ENCODE measurements at places on chromosomes 5 and 9.
A peak's percentile ranks its signal among the peaks of the same experiment; 100 is the strongest.

- no peak for DNase-seq
These were observed 2022.1 kb upstream of the ACO1 start for GRCh38 chr9:30362373-30362772.

GRCh38 chr5:15106530-15107283, 235.1 kb upstream of the ANKH start:
- DNase-seq: no peak

GRCh38 chr9:849431-849830, 7.9 kb downstream of the DMRT1 start:
- DNase-seq: no peak

- DNase-seq: no peak
These were observed 330.6 kb downstream of the NR2F1-AS1 start for GRCh38 chr5:93250424-93250823.

DNA sequence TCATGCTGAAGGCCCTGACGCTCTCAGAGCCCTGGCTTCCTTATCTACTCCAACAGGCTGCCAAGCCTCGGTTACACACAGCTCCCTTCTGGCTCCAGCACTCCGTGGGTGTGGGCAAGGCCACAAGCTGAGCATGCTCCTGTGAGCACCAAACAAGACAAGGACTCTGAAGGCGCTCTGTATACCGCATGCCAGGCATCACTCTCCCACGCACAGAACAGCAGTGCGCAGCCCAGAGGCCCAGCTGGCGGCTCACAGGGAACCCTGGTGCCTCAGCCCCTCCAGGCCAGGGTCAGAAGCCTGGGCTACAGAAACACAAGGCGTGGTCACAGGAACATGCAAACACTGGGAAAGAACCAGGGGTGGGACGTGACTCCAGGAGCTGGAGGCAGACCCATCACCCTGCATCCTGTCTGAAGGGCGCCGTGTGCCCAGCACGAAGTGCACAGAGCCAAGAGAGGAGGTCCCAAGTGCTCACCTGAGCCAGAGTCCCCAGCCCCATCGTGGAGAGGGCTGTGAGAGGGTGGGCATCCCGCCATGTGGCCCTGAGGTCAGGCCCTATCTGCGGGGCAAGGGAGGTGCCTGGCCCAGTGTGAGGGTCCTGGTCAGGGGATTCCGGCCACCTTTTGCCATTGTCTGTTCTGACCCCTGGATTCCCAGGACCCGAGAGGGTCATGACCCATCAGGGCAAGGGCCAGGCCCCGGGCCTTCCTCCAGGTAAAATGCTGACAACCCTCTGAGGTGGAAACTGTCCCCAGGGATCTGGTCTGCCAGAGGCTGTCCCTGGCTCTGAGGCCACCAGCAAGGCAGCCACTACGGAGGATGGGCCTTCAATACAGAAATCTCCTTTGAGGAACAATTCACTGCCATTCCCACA, 54.7 kb downstream of the COL23A1 start:
- DNase-seq: no peak

GRCh38 chr5:158874792-158875191, 224.9 kb downstream of the EBF1 start:
- DNase-seq: peak; percentile 9

- no peak for DNase-seq
These were observed 225.3 kb upstream of the CLINT1 start for GRCh38 chr5:158084292-158084691.

- DNase-seq: no peak
These were observed 187.8 kb downstream of the FANCC start for GRCh38 chr9:95129476-95130291.

- DNase-seq: no peak
These were observed 139.7 kb upstream of the VCAN start for GRCh38 chr5:83331842-83332241.

GRCh38 chr5:101838435-101838834, 457.6 kb downstream of the SLCO4C1 start:
- no peak for DNase-seq

DNA sequence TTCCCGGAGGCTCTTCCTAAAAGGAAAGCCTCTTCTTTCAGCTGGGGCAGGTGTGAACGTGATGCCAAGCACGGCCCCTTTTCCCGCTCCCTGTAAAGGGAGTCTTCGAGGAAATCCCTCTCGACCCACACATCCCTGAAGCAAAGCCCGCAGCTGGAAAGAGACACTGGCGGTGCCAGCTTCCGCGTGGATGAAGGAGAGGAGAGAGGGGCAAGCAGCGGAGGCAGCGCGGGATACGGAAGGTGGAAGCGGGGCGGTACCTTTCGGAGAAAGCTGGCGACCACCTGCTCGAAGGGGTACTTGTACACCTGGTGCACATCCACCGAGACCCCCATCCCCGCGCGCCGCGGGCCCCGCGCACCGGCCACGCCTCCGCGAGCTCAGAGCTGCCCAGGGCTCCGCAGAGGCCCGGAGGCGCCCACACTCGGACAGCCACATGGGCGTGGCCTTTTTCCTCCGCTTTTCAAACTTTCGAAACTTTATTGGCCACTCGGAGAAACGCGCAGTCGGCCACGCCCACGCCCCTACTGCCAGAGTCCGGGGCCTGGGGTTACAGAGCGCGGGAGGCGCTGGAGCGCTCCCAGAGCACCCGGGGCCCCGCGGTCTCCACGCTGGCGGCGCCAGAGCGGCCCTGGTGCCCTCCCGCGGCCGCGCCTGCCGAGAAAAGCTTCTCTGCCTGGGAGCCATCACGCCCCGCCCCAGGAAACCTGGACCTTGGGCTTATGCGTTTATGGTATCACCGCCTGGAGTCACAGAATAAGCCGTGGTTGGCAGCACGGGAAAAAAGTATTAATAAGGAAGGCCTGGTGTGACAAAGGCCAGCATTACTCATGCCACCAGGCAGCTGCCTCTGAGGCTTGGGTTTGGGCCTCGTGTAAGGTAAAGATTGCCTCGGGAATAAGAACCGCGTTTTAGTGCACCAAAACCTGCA, at the start of gene PRELID2:
Gene PRELID2 (minus strand): TSS at position 426 of the 931 bp plus-strand sequence. CDS start 91 bp downstream, at position 335.
- peak; percentile 40 for DNase-seq

DNA sequence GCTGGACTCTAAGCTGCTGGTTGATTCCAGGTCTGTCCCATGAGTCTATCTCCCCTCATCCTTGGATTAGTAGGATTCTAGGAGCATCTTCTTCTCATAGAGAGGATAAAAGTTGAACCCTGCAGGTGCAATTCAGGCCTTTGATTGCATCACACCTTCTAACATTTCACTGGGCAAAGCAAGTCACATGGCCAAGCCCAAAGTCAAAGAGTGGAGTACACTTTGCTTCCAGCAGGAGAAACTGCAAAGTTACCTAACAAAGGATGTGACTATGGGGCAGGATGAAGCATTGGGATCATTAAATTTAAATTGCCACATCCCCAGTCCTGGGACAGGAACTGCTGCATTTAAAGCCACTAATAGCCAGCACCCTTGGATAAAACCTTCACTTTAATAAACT, 51.0 kb upstream of the EGFLAM start:
- DNase-seq: no peak

GRCh38 chr9:91760906-91761305, 189.1 kb downstream of the ROR2 start:
- DNase-seq: no peak

DNA sequence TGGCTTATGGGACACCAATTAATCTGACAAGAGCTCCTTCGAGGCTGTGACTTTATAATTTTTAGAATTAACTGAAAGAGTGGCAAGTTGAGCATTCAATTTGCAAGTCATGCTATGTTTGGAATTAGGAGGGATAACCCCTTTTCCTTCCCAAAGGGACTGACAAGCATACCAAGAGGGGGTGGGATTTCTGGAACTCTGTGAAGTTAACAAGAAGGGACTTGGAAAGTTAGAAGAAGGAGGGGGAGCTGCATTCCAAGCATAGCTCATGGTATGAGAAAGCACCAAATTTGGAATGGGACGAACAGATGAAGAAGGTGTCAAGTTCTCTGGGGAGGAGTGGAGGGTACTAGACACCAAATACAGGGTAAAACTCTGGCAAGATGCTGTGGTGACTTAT, 8.9 kb upstream of the PALM2AKAP2 start:
- no peak for DNase-seq

- DNase-seq: peak; percentile 39
These were observed 367.5 kb downstream of the DEPDC1B start for GRCh38 chr5:60332244-60333004.

GRCh38 chr9:38715684-38716083, 4.2 kb downstream of the FAM240B start:
- DNase-seq: no peak

DNA sequence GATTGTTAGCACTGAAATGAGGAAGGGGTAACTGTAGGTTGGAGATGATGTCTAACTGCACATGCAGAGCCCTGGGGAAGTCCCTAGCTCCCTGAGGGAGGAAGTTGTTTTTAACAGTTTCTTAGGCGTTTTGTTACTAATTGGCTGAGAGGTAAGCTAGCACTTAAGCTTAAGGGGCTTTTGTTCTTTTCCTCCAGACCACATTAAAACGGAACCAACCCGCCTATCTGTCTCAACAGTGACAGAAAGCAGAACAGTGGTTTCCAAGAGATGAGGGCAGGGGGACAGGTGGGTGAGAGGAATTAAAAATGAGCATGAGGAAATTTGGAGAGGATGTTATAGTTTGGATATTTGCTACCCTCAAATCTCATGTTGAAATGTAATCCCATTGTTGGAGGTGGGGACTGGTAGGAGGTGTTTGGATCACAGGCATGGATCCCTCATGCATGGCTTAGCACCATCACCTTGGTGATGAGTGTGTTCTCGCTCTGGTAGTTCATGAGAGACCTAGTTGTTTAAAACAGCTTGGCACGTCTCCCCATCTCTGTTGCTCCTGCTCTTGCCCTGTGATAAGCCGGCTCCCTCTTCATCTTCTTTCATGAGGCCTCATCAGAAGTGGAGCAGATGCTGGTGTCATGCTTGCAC, 38.9 kb downstream of the LYRM7 start:
- DNase-seq: peak; percentile 64

- no peak for DNase-seq
These were observed 208.6 kb downstream of the EPB41L4A start for GRCh38 chr5:112210430-112211005.

GRCh38 chr9:13608451-13608850, 329.0 kb upstream of the MPDZ start:
- no peak for DNase-seq

DNA sequence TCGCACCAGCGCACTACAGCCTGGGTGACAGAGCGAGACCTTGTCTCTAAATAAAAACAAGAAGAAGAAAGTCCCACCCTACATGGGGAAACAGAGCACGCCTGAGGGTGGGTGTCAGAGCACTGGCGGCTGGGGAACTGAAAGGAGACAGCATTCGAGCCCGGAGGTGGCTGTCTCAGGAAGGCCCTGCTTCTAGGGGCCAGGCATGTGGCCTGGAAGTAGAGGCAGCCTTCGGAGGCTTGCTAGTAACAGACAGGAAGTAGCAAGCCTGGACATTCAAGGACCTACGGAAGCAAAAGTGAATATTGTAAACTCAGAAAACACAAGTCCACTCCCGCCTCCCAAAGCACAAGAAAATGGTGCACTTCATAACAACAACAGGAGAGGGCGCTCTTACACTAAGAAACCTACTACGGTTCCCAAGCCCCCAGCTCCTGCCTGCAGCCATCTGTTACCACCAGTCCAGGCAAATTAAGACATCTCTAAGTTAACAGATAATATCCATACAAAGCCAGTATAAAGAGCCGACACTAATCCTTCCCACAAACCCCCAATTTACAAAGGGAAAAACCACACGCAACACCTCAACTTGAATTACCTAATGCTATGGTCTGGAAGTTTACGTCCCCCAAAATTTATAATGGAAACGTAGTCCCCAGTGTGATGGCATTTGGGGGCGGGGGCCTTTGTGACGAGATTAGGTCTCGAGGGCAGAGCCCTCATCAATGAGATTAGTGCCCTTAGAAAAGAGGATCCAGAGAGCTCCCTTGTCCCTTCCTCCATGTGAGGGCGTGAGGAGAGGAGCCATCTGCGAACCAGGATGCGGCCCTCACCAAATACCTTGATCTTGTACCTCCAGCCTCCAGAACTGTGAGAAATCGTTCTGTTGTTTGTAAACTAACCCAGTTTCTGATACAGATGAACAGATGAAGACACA, 7.7 kb downstream of the RASGEF1C start:
- no peak for DNase-seq

DNA sequence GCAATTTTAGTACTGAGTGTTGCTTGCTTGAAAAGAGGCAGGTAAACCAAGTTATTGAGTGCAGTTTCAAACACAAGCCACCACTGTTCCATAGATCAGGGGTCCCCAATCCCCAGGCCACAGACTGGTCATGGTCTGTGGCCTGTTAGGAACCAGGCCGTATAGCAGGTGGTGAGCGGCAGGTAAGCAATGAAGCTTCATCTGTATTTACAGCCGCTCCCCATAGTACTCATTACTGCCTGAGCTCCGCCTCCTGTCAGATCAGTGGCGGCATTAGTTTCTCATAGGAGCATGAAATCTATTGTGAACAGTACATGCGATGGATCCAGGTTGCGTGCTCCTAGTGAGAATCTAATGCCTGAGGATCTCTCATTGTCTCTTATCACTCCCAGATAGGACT, 41.5 kb upstream of the ABL1 start:
- no peak for DNase-seq

DNA sequence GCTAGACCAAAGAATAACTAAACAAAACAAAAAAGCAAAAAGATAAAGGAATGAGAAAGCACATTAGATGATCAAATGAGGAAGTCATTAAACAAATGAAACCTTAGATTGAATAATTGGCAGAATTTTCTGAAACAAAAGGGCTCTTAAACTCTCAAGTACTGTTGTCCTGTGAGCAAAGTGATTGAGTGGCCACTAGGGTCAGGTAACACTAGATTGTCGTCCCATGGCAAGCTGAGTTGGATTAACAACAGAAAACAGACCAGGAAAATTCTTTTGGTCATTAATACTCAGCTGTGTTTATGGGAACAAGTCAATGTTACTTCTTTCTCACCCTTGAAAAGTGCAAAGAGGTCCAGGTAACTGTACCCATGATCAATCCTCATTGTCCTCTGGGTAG, 81.6 kb upstream of the MRPS30 start:
- no peak for DNase-seq

- no peak for DNase-seq
These were observed 131.4 kb downstream of the COMMD10 start for GRCh38 chr5:116216246-116216645.

- DNase-seq: no peak
These were observed 7.5 kb downstream of the ZNF608 start for GRCh38 chr5:124738681-124739633.

GRCh38 chr9:36401164-36401740, 1.2 kb upstream of the RNF38 start:
- peak; percentile 93 for DNase-seq

- no peak for DNase-seq
These were observed 9.9 kb upstream of the OSMR start for GRCh38 chr5:38835887-38836286.

DNA sequence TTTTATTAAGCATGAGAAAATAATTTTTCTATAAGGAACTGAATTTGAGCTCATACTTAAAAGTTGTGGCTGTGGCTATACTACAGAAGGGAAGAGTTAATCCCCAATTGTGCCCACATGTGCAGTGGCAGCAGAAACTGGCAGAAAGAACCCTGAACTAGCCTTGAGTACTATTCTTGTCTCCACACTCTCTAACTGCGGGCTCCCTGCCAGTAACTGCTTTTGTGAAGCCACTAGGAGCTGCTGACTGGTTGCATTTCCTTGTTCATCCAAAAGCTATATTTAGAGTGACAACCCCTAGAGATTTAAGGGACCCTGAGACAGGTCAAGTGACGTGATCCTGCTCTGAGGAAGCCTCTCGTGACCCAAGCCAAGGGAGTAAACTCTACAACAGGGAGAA, 238.6 kb downstream of the ELAVL2 start:
- no peak for DNase-seq

All from GM13977 (cell line).